ENCODE measurements at places on chromosomes 5 and 9.

- no peak for DNase-seq
These were observed 2.5 kb upstream of the ZNF474 start for GRCh38 chr5:122126756-122127321.

DNA sequence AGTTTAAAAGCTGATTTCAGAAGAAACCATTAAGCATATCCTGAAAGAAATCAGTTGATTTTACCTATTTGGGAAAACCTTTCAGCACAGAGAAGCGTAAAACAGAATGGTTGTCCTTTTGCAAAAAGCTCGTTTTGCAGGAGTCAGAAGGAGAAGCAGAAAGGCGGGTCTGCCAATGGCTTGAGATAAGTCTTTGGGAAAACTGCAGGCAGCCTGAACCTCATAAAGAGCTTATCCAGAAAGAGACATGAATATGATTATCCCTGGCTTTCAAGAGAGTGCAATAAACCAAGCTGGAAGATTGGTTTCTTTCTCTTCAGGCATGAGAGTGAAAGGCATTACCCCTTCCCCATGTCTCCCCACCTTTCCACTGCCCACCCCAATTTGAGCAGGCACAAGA is 353.3 kb downstream of the ARHGEF28 start:
- DNase-seq = no peak

DNA sequence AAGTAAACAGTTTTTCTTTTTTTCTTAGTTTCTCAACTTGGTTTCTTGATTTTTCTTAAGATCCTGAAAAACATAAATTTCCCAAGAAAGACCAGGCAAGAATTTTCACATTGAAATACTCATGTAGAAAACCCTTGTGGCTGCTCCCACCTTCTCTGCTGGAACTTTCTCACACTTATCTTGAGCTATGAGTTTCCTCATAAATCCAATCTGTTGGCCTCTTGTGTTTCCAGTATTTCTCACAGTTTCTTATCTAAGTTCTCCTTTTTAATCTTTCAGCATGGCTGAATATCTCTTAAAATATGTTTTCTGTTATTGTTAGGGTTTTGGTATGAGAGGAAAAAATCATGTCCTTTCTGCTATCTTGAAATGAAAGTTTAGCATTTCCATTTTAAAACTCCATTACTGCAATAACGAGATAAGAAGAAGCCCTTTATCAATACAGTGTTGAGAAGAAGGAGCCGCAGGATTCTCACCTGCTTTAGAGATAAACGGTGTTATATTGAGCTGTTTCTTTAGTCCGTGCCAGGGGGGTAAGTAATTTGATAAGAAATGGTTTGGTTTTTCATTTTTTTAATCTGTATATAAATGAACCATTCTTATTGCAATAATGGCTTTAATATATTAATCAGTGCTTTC is 89.3 kb downstream of the ALDH1A1 start:
- no peak for DNase-seq

GRCh38 chr9:130354806-130355205 is 89.2 kb downstream of the HMCN2 start:
- no peak for DNase-seq

DNA sequence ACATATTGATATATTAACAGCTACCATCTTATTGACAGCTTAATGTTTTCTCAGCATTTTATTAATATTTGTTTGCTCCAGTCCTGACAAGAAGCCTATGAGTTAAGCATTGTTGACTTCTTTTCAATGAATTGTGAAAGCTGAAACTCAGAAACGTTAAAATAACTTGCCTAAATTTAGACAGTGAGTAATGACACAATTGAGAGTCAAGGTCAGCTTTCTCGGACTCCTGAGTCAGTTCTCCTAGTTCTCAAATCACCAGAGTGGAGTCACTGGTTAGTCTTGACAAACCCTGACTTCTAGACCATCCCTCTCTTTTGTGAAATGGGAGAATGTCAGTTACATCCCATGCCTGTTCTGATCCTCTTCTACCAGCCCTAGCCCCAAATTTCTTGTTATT is 222.7 kb upstream of the ACO1 start:
- no peak for DNase-seq

DNA sequence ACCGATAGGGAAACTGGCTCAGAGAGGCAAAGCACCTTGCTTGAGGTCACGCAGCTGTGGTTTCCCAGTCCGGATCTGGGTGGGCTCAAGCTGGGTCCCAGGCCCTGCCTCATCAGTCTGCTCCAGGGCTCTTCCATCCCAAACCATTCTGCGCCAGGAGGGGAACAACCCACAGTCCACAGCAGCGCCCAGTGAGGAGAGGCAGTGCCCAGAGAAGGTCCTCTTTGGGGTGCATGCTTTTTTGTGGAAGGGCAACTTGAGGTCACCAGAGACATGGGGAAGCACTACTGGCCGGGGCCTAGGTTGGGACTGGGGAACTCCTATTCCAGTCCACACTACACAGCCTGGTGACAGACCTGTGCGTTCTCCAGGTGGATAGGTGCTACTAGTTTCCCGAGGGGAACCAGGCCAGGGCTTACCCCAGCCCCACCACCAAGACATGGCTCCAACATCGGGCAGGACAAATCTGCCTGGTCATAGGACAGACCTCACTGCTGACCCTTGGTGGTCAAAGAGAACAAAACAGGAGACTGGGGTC is 62.5 kb upstream of the RNF130 start:
- no peak for DNase-seq

DNA sequence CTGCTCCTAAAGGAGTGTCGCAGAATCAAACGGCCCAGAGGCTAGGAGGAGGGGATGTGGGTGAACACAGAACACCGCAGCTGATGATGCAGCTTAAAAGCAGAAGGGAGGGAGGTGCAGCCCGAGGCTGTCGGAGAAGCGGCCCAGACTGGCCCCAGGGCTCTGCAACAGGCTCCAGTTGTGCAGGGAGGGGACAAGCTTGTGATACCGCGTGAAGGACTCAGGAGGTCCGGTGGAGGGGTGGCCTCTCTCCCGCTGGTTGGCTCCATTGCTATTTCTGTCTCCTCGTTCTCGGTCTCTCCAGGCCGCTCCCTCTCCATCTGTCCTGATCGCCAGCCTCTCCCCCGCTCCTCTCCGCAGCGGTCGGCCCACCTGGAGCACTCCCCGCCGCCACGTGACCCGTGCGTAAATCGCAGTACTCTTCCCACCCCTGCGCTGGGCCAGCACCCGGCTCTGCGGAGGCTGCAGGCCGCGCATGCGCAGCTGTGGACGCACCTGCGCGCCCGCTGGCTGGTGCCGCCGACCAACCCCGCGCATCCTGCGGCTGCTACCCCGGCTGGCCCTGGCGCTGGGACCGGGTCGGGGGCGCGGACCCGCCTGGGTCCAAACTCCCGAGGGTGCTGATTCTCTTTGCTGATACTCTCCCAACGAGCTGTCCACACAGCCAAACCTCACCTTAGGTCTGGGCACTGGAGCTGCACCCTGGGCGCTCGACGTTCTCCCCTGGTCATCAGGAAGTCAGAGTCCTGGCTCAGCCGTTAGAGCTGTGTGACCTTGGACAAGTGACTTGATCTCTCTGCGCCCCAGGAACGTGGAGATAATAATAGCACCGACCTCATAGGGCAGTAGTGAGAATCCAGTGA is 3.7 kb upstream of the STXBP1 start:
- DNase-seq = peak; percentile 82
